ENCODE measurements at places on chromosomes 6 and 20.

- DNase-seq: no peak
These were observed 23.0 kb downstream of the ABRACL start for GRCh38 chr6:139051396-139052060.

DNA sequence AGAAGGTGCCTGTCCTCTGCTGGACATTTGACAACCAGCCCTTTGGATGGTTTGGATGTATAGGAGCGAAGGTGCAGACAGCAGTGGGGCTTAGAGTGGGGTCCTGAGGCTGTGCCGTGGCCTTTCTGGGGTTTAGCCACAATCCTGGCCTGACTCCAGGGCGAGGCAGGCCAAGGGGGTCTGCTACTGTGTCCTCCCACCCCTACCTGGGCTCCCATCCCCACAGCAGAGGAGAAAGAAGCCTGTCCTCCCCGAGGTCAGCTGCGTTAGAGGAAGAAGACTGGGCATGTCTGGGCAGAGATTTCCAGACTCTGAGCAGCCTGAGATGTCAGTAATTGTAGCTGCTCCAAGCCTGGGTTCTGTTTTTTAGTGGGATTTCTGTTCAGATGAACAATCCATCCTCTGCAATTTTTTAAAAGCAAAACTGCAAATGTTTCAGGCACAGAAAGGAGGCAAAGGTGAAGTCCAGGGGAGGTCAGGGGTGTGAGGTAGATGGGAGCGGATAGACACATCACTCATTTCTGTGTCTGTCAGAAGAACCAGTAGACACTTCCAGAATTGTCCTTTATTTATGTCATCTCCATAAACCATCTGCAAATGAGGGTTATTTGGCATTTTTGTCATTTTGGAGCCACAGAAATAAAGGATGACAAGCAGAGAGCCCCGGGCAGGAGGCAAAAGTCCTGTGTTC, 1.3 kb upstream of the CDKN1A start:
- DNase-seq: peak; percentile 16

DNA sequence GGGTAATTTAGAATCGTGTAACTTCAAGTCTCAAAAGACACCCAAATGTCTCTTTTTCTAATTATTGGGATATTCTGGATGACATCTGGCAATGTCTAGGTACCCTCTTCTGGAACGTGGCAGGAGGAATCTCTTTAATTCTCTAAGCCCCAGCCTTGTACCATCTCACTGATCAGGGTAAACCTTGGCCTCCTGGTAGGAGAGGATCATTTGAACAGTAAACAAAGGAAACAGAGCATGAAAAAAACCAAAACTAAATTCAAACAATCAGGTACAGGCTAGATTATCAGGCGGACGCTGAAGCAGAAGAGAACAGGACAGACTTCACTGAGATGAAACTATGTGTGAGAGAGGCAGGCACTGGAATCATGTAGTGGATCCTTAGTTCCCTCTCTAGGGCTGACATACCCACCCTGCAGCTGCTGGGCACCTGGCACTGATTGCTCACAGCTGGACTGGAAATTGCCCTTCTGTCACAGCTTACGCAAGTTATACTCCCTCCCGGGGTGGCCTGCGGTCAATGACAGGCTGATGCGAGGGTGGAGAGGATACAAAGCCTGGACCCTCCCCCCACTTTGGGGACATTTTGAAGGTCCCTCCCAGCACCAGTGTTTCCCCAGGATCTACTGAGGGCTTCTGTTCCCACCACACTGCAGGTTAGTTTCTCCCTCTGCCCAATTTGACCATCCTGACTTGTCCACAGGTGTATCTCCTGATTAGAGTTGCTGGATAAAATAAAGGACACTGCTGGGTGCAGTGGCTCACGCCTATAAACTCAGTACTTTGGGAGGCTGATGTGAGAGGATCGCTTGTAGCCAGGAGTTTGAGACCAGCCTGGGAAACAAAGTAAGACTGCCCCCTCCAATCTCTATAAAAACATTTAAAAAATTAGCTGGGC, 20.6 kb upstream of the ZBTB24 start:
- DNase-seq: no peak

- no peak for DNase-seq
These were observed 36.4 kb upstream of the ENPP5 start for GRCh38 chr6:46207174-46207573.

- peak; percentile 31 for DNase-seq
These were observed 494.7 kb upstream of the MAP3K7 start for GRCh38 chr6:91081452-91082067.

- DNase-seq: no peak
These were observed 17.0 kb upstream of the BMP2 start for GRCh38 chr20:6750438-6750837.

GRCh38 chr6:1613688-1614447, 4.2 kb downstream of the FOXC1 start:
- DNase-seq: no peak

GRCh38 chr6:41767112-41767833, 12.4 kb downstream of the FRS3 start:
- no peak for DNase-seq

GRCh38 chr20:16260911-16261310, 312.3 kb downstream of the KIF16B start:
- no peak for DNase-seq

GRCh38 chr20:63625771-63626423, 1.0 kb downstream of the GMEB2 start:
- no peak for DNase-seq

- DNase-seq: no peak
These were observed 35.1 kb downstream of the SYNJ2 start for GRCh38 chr6:158016571-158017383.

GRCh38 chr6:151566557-151566956, 72.7 kb downstream of the CCDC170 start:
- no peak for DNase-seq

DNA sequence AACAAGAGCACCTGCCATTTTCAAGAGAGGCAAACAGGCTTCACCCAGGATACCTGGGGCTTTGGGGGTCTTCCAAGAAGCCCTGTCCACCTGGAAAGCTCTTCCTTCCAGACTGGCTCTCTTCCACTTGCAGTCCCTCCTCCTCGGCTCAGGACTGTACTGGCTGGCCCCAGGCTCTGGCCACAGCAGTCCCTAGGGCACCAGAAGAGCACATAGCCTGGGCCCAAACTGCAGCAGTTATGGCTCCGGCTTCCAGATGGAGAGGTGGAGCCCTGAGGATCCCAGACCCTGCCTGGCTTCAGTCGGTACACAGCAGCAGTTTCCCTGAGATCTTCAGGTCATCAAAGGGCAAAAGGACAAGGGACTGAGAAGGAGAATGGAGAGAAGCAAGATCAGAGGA, 1.6 kb upstream of the SLC35B2 start:
- DNase-seq: no peak

DNA sequence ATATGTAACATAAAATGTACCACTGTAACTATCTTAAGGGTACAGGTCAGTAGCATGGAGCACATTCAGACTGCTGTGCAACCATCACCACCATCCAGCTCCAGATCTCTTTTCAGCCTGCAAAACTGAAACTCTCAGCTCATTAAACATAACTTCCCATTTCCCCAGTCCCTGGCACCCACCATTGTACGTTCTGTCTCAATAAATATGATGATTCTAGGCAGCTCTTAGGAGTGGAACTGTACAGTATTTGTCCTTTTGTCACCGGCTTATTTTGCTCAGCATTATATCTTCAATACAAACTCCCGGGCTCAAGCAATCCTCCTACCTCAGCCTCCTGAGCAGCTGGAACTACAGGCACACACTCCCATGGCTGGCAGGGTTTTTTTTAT, 1.5 kb downstream of the ZC3H12D start:
- DNase-seq: no peak

- no peak for DNase-seq
These were observed 607.1 kb downstream of the COL12A1 start for GRCh38 chr6:74598462-74599393.

DNA sequence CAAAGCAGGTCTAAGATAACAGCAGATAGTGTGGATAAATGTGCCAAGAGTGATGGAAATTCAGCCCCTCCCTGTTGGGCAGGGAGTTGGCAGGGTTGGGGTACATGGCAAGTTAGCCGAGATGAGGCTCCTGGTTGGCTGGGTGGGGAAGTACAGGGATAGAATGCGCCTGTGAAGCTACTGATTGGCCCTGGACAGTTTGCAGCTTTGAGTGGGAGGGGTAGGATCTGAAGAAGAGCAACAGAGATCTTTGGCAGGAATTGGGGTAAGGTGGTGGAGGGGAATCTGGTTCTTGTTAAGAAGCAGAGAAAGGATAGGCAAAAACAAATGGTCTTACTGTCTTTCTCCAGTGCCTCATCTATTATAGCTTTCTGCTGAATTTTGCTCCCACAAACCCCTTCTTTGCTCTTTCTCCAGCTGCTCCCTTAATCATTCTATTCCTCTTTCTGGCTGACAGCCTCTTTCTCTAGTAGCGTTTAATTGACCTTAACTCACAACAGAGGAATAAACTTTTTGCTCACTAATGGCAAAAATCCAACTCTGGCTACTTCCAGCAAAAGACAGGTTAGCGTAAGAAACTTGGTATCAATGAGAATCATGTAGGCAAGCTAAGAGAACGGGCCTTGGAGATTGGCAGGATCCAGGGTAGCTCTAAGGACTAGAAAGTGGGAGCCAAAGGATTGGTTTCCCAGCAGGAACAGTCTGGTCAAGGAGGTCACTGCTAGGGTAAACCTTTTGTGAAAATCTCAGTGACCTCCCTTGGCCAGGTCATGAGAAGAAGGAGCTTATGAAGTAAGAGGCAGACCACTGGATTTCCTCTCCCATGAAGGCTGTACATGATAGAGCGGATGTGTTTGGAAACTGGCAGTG, 86.3 kb upstream of the CARMIL1 start:
- no peak for DNase-seq

GRCh38 chr6:161963634-161964234, 689.9 kb upstream of the AGPAT4 start:
- DNase-seq: no peak

- DNase-seq: no peak
These were observed 57.1 kb downstream of the SNAI1 start for GRCh38 chr20:50039706-50040431.

- DNase-seq: no peak
These were observed 571 bp upstream of the EEF1A2 start for GRCh38 chr20:63499338-63499969.

DNA sequence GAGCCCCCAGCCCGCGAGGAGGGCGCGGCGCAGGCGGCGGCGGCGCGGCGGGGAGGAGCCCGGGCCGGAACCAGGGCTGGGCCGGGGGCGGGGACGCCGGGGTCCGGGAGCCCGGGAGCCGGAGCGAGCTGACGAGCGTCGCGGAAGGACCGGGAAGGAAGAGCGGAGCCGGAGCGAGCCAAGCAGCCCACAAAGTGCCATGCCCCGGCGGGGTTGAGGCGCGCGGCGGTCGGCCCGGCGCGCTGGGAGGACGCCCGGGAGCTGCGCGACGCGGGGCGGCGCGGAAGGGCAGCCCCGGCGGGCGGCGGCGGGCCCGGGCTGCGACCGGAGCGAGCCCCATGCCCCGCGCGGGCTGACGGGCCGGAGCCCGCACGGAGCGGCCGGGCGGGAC, 289 bp downstream of the FOXP4 start:
- DNase-seq: peak; percentile 29

DNA sequence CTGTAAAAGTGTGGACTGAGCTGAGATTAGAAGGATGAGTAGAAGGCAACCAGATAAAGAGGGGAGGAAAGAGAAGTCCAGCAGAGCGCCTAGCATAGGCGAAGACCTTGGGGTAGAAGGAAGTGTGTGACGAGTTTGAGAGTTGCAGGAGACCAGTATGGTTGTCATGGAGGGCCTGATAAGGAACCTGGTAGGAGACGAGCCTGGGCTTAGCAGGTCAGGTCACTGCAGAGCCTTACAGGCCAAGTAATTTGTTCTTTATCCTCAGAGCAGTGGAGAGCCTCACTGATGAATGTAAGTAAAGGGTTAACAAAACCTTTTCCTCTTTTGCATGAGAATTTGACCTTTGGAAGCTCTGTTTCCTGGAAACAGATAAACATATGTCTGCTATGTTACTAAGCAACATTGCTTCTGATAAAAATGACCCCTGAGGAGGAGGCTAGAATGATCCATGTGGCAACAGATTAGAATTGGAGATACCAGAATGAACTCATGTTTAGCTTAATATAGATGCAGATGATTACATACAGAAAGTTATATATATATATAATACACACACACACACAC, 2.9 kb upstream of the TMEM74B start:
- peak; percentile 72 for DNase-seq

DNA sequence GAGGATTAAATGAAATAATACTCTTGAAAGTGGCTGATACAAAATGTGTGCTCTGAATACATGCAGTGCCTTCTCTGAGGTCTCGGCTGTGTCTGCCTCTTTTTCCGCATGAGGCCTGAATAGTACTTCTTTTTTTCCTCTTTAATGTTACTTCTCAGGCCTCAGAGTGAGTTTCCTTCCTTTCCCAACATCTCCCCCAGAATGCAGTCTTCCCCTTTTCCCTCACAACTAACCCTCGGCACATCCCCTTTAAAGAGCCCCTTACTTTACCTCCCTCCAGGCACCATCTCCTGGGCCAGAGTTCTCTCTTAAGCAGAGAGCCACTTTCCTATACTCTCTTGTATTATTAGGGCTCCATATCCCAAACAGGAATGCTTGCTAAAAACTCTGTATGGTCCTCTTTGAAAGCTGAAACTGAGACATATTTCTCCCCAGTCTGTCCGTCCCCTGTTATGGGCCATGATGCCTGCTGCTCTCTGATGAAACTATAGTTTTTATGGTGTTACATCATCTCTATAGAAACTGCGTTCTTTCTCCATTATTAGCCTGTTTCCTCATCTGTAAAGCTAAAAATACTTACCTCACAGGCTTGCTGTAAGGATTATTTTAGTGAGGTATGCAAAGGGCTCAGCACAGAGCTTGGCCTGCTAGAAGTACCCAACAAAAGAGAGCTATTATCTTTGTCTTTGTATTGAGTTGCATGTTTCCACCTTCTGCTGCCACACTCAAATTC, 2.3 kb downstream of the PLAGL2 start:
- no peak for DNase-seq

DNA sequence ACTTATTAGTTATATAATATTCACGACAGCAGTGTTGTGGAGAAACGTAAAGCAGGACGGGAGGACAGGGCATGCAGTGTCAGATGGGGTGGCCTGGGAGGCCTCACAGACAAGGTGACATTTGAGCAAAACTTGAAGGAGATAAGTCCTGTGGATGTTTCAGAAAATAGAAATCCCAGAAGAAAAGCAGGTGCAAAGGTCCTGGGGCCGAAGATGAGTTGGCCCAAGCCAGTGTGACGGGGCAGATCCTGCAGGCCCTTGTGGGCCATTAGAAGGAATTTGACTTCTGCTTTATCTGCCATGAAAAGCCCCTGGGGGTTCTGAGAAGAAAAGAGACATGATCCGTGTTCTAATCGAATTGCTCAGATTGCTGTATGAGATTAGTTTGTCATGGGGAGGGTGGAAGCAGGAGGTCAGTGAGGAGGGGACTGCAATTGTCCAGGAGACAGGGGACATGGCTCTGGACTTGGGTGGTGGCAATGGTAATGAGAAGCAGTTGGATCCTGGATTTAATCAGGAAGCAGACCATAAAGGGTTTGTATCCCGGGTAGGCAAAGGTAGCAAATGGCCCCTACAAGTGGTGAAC, 437.4 kb upstream of the SULF2 start:
- DNase-seq: no peak

- DNase-seq: no peak
These were observed 15.7 kb downstream of the BRD2 start for GRCh38 chr6:32983964-32984621.

Data from NCI-H526 treated with DMSO at 0.1 percent for 48 hours (cell line).